Fibroblast of skin of right biceps (primary cell): ENCODE measurements at places on chromosomes 6 and 20.
A peak's percentile ranks its signal among the peaks of the same experiment; 100 is the strongest.

DNA sequence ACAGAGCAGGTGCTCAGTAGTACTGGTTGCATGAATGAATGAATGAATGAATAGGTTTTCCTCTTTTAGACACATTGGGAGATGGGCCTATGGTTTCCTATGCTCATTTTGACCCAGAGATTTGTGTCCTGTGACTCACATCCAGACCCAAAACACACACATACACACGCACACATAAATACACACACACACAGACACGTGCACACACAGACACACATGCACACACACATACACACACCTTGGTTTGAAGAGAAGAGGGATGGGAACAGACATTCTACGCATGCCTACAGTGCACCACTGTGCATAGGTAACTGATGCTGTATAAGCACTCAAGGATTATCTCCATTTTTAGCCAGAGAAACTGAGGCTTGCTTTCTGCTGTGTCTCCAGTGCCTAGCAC lies 4.1 kb downstream of the JPH2 start:
- no peak for DNase-seq

GRCh38 chr20:50251992-50252511 lies 61.4 kb downstream of the CEBPB start:
- peak; percentile 81 for DNase-seq

DNA sequence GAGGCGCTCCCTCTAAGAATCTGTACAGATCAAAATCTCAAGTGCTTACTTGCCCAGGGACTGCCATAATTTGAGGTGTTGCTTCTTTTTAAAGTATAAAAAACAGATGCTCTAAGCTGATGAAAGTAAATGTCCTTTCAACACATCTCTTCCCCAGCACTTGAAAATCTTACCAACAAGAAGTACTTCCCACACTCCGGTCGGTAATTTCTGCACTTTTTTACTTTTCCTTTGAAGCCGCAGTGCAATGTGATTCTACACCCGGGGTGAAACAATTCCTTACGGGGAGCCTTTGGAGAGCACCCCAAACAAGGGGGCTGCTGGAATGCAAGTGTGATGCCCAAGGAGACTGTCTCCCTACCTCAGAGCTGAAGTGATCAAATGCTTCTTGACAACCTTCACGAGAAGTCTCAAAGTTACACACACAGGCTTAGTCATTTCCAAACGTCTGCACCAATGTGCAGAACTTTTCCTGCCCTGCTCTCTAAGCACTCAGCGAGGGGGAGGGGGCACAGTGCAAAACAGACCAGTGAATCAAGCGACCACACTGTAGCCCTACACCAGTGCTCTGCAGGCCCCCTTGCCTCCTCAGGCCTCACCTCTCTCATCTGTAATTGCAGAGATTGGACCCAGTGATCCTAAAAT lies 56.7 kb downstream of the ATXN1 start:
- DNase-seq: peak; percentile 87

GRCh38 chr6:26743941-26744699 lies 84.6 kb upstream of the ZNF322 start:
- no peak for DNase-seq

DNA sequence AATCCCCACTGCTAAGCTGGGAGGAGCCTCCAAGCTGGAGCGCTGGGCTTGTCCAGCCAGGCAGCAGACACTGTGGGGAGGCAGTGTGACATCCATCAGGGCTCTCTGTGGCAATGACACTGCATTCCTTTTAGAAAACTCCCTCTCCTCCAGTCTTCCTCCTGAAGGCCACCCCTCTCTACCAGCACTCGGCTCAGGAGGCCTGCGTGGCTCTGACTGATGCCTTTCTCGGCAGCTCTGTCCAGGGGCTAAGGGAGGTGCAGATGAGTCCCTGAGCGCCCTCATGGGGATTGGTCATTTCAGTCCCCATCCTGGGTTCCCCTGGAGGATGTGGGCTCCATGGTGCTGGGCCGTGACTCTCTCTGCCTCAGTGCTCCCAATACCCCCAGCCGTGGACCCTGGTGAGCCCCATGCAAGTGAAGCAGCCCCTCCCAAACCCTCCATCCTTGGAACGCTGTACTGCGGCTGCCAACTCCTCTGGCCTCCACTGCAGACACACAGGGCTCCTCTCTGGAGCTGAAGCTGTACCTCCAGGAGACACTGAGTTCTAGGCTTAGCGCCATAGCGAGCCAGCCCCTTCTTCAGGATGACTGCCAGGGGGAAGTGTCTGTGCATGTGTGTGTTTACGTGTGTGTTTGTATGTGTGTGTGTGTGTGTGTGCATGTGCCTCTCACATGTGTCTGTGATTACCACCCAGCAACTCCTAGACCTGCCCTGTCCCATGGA lies 209.6 kb downstream of the ERMARD start:
- DNase-seq: no peak

- no peak for DNase-seq
These were observed 24.3 kb upstream of the LSM14B start for GRCh38 chr20:62097881-62098407.
